ENCODE measurements at places on chromosomes 2 and 18. TPM values are rescaled to one million over a fixed set of nuclear protein-coding genes. Genes with fewer than 3 reads are reported as not detected.

The NAT8 gene
- not detected for total RNA-seq

The MSTN gene
- 0.16 TPM for total RNA-seq

The LCT gene
- total RNA-seq = 0.09 TPM

The SP9 gene
- not detected for total RNA-seq

The NETO1 gene
- total RNA-seq = not detected

The GATA6 gene
- 3.5 TPM for total RNA-seq

The RAB6C gene
- not detected for total RNA-seq

The EPG5 gene
- 21.8 TPM for total RNA-seq

All from bronchial smooth muscle cell (primary cell).